Heart left ventricle (tissue), 16 donors: ENCODE measurements at places on chromosomes 4 and X.

GRCh38 chr4:52750819-52751486, at the start of gene ERVMER34-1:
ERVMER34-1 (minus strand) TSS chr4:52751425; CDS start chr4:52745520, 5,905 bp downstream.
- DNase-seq: no peak

- no peak for DNase-seq
These were observed 35.4 kb downstream of the NAT8L start for GRCh38 chr4:2094545-2094944.

- no peak for DNase-seq
These were observed 235.6 kb downstream of the TRIML1 start for GRCh38 chr4:188374871-188375270.

DNA sequence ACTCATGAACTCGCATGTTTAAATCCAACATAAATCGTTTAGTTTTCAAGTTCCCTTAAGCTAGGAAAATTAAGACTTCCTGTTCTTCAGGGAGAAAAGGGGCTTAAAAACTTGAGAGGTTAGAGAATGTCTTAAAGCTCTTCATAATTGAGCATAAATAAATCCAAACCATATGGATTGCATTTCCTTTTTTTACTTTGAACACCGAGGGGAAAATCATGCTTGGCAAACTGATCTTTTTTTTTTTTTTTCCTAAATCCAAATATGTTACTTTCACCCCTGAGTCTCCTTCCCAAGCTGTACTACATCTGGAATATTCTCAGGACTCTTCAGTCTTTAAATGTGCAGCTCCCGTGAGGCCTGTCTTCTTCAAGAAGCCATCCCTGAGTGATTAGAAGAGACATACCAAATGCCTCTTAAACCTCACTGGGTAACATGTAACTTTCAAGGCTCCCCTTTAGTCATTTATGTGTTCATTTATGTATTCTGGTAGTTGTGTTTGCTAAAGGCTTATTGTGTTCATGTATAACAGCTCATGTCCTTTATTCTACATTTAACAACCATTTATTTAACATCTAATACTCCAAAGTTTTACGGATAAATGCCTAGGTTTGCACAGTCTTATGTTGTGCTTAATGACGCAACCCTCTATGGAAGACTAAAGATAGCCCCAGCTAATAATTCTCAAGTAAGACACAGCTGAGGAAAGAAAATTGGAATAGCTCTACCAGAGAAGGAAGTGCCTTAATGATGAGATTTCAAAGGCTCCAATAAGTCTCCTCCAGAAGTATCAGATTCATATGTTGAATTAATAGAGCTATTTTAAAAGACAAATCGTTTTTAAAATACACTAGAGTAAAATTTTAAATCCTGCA, 107.0 kb downstream of the AGTR2 start:
- no peak for DNase-seq

DNA sequence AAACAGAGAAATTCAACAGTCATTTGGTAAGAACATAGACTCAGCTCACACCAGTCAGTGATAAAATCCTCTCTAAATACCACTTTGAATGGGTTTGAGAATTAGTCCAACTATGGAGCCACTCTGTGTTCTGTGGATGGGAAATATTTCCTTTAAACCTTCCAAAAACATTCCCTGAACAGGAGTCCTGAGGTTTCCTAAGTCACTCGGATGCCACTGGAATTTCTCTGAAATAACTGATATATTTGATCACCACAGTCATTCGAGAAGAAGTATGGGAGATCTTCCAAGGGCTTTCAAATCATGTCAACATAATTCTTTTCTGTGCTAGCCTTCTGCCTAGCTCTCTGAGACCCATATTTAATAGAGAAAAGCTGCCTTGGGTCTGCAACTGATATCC, 958.6 kb downstream of the STIM2 start:
- DNase-seq: no peak
